ENCODE measurements at places on chromosomes 6 and 20.

GRCh38 chr6:140064366-140064765 lies 689.9 kb upstream of the CITED2 start:
- no peak for DNase-seq

GRCh38 chr20:32034581-32035425 lies 17.2 kb upstream of the HCK start:
- no peak for DNase-seq

GRCh38 chr6:113995634-113996033 lies 24.7 kb upstream of the HDAC2 start:
- peak; percentile 79 for DNase-seq

- no peak for DNase-seq
These were observed 244.3 kb downstream of the TSHZ2 start for GRCh38 chr20:53216478-53216855.

- DNase-seq, result no peak
These were observed 99.7 kb upstream of the HIVEP1 start for GRCh38 chr6:11912420-11912819.

- no peak for DNase-seq
These were observed 13.5 kb downstream of the DYNLT1 start for GRCh38 chr6:158630938-158631616.

DNA sequence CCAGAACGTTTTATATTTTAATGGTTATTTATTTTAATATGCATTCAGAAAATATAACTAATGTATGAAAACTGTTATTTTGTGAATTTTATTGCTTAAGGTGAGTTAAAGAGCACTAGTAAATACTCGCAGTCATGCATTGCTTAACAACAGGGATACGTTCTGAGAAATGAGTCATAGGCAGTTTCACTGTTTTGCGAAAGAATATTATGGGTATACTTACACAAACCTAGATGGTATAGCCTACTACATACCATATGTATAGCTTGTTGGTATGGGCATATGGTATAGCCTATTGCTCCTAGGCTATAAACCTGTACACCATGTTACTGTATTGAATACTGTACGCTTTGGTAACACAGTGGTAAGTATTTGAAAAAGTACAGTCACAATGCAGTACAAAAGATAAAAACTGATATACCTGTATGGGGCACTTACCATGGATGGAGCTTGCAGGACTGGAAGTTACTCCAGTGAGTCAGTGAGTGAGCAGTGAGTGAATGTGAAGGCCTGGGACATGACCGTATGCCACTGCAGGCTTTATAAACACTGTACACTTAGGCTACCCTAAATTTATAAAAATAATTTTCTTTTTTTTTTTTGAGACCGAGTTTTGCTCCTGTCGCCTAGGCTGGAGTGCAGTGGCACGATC lies 38.5 kb downstream of the ARFGEF2 start:
- DNase-seq, result no peak

DNA sequence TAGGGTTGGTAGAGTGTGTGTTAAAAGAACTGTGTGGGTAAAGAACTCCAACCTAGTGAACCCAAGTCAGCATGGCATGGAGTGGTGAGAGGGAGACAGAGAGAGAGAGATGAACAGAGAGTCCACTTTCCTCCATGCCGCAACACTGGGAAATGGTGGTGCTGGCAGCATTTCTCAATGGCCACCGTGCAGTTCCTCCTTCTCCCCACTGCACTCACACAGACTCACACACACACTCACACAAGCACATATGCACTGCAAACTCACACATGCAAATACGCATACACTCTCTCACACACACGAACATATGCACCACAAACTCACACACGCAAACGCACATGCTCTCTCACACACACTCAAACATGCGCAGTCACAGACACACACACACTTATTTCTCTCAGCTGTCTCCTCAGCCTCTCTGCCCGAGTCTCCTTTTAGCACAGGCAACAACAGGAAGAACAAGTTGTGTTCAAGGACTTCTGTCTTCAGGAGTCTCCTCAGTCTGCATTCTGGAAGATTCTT lies 66.5 kb upstream of the LY86 start:
- DNase-seq, result no peak

DNA sequence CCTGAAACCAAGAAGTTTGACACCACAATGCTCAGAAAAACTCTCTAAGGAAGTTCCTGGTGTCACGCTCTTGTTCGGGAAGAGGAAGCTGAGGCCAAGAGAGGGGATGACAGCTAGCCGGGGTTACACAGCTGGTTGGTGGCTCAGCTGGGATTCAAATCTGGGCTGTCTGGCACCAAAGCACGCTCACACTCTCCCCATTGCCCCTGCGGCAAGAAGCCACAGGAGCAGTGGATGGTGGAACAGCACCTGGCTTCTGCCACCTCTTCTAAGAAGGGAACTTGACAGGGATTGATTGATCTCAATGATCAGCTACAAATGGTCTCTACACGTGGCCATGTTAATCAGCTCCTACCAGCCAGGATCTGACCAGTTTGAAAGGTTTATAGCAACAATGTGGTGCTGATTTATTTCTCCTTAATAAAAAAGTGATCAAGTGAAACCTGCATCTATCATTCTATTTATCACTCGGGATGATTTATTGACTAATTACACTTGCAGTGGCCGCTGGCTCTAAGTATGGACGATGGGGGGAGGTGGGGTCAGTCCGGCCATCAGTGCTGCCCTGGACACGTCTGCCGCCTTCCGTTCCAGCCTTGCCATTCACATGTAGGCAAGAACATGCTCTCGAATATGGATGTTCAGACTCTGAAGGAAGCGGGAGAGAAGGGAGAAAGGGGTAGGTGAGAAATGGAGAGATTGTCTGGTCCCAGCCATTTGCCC lies 71.9 kb upstream of the TOP1 start:
- no peak for DNase-seq

- DNase-seq, result no peak
These were observed 1.8 kb downstream of the SLA2 start for GRCh38 chr20:36644032-36644705.

DNA sequence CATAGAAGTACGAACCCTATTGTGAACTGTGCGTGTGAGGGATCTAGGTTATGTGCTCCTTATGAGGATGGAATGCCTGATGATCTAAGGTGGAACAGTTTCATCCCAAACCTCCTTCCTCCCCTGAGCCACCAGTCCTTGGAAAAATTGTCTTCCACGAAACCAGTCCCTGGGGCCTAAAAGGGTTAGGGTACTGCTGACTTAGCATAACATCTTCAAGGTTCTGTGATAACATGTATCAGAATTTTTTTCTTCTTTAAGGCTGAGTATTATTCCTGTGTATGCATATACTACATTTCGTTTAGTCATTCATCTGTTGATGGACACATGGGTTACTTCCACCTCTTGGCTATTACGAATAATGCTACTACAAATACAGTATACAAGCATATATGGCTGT lies 80.2 kb downstream of the TSHZ2 start:
- no peak for DNase-seq

- no peak for DNase-seq
These were observed 100.8 kb downstream of the BFSP1 start for GRCh38 chr20:17430125-17430950.

DNA sequence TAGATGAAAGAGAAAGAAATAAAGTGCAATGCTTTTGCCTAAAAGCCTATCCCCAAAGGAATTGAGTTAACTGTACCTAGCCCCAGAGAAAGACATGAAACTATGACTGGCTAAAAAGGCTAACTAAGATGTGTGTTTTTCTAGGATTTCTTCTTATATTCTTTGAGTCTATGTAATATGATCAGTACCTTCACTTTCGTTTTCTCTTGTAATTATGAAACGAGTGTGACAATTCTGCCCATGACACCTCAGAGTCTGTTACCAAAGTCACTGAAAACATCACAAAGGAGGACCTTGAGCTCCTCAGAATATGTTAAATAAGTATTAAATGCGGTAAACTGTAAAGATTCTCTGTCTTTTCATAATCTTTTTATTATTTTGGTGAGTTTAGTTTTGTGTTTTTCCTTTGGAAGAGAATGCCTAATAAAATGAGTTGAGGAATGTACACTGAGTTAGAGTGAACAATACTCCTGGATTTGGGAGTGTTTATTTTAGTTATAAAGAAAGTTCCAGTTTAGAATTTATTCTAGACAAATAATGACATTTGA lies 141.3 kb downstream of the FUT9 start:
- DNase-seq, result no peak

DNA sequence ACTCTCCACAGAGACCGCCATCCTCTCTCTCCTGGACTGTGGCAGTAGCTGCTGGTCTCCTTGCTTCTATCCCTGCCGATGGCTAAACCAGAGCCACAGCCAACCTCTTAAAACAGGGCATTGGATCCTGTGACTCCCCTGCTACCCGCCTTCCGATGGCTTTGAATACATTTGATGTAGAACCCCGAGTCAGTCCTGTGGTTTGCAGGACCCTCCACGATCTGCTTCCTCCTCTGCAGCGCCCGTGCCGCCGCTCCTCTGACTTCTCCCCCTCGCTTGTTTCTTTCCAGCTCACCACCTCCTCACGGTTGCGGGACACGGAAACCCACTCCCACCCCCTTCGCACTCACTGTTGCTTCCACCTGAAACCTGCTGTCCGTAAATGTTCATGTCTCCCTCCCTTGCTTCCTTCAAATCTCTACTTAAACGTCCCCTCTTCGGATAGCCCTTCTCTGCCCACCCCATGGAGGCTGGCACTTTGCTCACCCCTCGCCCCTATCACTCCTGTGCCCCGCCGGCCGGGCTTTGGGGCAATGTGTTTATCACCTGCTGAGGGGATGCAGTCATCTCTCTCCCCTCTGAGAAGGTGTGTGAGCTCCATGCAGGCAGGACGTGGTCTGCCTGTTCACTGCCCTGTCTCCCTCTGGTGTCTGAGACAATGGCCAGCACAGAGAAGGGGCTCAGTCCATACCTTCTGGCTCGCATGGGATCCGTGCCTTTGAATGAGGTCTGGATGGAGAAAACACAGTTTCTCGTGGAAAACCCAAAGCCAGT lies 67.8 kb downstream of the GFOD1 start:
- DNase-seq, result no peak

DNA sequence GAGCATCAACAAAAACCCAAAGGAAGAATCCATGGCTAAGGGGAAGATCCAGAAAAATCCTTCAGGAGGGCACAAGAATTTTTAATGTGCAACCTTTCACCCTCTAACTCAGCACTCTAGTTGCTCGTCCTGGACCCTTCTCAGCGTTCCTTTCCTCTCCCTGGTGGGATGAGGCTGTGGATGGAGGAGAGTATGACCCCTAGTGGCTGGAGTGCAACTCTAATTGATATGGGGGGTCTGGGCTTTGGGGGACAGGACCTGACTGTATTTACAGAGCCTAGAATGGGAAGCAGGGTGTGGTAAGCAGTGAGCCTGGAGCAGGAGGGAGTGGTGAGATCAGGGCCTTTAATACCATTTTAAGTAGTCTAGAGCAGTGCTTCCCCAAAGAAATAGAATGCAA lies 83.9 kb upstream of the CEP85L start:
- no peak for DNase-seq

GRCh38 chr6:56282391-56282790 lies 35.0 kb upstream of the COL21A1 start:
- no peak for DNase-seq

DNA sequence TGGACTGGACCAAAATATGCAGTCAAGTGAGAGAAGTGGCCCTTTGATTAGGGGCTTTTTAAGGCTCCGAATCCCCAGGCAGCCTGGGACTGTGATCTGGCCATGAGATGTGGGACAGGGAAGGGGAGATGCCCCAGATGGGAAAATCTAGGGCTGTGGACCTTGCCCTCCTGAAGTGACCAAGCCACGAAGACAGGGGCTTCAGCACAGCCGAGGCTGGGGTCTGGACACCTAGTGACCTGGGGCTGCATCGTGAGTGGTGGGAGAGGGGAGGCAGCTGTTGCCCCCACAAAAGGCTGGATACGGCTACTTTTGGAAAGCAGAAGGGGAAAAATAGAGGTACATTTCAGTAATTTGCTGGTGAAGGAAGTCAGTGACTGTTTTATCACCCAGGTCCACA lies 139.5 kb upstream of the SLC24A3 start:
- DNase-seq, result no peak

GRCh38 chr20:53910351-53911002 lies 159.9 kb downstream of the BCAS1 start:
- DNase-seq, result no peak

DNA sequence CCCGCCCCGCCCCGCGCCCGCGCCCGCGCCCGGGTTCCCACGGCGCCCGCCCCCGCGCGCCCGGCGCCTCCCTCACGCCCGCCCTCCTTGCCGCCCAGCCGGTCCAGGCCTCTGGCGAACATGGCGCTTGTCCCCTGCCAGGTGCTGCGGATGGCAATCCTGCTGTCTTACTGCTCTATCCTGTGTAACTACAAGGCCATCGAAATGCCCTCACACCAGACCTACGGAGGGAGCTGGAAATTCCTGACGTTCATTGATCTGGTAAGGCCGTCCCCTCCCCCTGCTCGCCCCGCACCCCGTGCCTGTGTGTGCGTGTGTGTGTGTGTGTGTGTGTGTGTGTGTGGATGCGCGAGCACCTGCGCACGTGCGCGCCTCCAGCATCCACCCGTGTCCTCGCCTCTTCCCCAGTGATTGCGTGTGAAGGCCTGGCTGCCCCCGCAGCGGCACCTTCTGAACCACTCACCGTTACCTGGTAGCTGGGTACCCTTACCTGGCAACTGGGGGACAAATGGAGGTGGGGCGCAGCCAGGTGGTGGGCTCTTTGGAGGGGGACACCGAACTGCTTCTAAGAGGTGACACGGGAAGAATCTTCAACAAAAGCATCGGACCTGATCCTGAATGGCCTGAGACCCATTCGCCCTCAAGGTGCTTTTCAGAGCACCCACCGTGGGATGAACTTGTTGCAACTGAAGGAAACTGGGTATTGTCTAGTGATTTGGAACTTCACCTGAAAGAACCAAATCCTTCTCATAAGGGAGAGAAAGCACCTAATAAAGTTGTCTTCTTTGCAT lies at the start of gene AIG1:
Gene AIG1, plus strand, starts transcription at position 84 of the 791 bp plus-strand sequence. Its CDS starts 37 bp downstream, at position 121.
- DNase-seq, result peak; percentile 54

DNA sequence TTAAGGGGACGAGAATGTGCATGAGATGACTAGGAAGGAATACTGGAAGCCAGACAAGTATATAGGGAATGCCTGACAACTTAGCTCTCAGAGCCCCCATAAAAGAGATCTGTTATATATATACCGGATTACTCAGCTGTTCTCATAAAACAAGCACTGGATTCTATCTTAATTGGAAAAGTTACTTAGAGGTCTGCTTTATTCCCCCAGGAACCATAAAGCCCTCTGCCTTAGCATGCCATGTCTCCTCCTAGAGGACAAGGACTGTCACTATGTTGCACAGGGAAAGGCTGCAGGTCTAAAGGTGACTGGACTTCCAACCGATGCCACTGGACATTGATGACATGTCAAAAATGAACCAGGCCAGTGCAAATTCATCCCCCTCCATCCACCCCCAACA lies 6.4 kb downstream of the EXOC2 start:
- no peak for DNase-seq

DNA sequence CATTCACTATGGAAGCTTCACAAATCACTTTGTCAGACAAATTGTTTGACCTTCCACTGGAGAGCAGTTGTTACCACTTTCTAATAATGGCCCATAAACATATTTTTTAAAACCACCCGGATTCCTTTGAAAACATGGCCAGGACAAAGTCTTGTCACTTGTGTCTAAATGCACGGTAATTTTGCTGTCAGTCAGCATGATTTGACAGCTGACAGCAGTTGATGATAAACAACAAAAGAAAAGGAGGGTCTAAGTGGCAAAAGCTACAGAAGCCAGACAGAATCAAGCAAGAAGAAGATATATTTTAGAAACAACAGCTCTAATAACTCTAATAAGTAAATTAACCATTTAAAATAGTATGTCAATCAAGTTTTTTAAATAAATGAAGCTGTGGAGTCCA lies 27.7 kb upstream of the CARMIL1 start:
- DNase-seq, result no peak

- no peak for DNase-seq
These were observed 164.3 kb upstream of the MLN start for GRCh38 chr6:33967966-33968724.

- DNase-seq, result no peak
These were observed 65.9 kb upstream of the OGFRL1 start for GRCh38 chr6:71222671-71223070.

All from dorsolateral prefrontal cortex (tissue), 122 donors.